ENCODE measurements at places on chromosomes 1 and 21.

DNA sequence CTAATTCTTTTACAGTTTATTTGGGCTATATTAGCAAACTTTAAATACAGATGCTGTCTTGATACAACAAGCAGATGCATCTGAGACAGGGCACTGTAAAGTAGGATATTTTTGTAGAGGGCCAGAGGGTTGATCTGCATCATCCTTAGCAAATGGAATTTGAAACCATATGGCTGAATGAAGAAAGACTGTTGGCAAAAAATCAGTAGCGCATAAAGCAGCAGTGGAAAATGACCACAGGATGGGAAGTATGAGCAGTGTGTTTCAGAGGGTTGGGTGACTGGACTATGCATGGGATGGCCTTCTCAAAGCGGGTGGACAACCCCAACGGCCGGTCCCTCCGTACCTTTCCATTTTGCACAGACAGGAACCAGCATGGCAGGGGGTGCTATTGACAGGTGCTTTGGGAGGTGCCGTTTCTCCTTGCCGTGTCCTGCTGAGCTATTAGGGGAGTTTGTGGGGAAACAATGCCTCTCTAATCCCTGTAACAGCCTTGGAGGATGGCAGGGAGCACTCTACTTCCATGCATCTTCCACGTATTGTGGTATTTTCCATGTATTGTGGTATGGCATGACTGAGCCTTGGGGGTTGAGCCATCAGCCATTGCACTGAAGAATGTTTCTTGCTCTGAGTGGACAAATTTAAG lies 5.9 kb downstream of the LRRC8B start:
- no peak for DNase-seq

DNA sequence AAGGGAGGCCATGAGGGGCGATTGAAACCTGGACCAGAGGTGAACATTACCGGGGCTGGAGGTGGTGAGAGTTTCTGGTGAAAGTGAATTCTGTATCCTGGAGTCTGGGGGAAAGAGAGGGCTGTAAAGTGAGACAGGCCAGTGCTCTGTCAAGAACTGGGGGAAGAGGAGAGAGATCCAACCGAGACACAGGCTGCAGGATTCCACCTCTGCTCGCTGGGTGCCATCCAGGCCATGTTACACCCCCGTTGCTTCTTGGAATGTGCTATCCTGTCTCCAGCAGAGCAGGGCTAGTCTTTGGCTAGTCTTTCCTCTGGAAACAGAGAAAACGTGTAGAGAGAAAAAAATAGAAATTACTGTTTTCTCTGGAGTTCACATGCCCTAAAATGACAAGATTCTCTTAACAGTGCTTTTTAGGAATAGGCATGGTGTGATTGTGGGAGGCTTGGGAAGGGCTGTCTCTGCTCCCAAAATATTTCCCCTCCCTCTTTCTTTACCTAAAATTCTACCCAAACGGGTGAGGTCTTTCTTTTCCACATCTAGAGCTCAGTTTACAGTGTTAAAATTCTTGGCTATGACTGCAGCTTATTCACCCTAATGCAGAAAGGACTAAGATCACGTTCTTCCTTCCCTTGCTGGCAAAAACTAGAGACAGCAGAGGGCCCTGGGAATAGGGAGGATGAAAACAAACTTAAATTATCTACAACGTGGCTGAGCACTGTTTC lies 16.5 kb upstream of the OVAAL start:
- no peak for DNase-seq

DNA sequence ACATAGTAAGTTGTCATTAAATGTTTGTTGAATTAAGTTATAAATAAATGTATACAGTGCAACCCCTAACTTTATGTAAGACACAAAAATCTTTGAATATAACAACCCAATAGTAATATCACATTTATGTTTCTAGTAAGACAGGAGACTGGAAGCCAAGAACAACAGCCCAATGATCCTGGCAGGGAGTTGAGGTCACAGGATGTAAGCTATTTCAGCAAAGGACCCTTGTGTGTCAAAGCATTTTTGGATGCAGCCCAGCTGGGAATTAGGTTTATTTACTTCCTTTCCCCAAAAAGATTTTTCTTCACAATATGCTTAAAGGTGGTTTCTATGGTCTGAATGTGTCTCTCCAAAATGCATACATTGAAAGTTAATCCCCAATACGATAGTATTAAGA lies 34.0 kb upstream of the ABCA4 start:
- DNase-seq = no peak

GRCh38 chr1:59692591-59692990 lies 122.2 kb upstream of the HOOK1 start:
- no peak for DNase-seq

- DNase-seq = no peak
These were observed 54.1 kb downstream of the TOMM20 start for GRCh38 chr1:235074523-235075047.

- no peak for DNase-seq
These were observed 218.7 kb upstream of the FGGY start for GRCh38 chr1:59078070-59078800.

DNA sequence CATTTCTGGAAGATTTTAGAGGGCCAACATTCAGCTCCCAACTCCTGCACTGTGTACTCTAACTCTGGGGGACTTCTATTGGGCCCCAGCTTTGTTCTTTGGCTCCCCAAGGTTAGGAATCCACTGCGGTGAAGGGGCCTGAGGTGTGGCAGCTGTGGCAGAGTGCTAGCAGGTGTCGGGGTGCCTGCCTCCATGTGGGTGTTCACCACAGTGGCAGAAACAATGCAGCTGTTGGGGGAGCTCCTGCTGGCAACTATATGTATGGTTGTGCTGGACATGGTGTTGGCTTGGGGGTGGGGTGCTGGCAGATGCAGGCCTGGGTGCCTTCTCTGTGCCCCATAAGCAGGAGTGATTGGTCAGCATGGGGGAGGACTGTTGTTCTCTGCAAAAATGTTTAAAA lies 95.5 kb downstream of the ST6GALNAC3 start:
- peak; percentile 4 for DNase-seq

DNA sequence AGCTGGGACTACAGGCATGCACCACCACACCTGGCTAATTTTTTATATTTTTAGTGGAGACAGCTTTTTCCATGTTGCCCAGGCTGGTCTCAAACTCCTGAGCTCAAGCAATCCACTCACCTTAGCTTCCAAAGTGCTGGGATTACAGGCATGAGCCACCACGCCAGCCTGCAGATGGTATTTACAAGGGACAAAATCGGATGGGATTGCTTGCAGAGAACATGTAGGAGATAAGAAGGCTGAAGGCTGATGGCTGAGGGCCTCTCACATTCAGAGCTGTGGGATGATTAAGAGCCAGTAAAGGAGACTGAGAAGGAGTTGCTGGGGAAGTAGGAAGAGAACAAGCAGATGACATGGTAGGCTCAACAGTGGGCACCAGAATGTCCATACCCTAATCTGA lies 24.0 kb upstream of the QSOX1 start:
- DNase-seq = no peak

DNA sequence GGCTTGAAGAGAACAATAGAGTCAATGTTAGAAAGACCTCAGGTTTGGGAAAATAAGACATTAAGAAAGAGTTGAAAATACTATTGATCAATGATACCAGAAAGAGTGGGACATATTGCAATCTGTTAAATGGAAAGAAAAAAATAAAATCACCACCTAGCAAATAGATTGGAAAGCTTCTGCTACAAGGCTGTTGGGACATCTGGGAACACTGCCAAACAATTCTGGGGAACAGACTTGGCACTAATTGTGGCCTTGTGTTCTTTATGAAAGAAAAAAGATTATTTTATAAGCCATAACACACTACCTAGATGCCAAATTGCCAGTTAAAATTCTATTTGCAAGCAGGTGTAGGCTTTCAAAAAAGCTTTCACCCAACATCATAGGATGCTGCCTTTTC lies 137.8 kb downstream of the TSEN15 start:
- no peak for DNase-seq

GRCh38 chr1:47785561-47786271 lies 211.5 kb downstream of the TRABD2B start:
- no peak for DNase-seq

DNA sequence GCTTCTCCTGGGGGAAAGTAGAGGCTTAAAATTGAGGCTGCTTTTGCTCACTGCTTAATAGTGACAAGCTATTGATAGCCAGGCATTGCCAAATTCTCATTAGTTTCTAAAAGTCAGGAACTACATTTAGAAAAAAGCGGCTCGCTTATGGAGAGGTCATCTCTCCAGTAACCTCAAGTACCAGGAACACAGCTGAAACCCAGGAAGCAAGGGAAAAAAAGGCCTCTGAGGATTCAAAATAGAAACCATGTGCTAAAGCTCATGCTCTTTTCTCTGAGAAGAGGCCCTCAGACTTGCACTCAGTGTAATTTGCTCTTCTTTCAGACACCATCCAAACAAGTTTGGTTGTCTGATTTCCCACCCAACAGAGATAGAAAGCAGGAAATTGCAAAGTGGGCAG lies 261.4 kb upstream of the USP25 start:
- no peak for DNase-seq
